ENCODE measurements at places on chromosomes 3 and 15.
A peak's percentile ranks its signal among the peaks of the same experiment; 100 is the strongest.

- no peak for DNase-seq
Observed at GRCh38 chr3:185251272-185251671, 2.6 kb downstream of the EHHADH start.

GRCh38 chr3:164658125-164658524 is 420.2 kb downstream of the SI start:
- DNase-seq, result no peak

GRCh38 chr3:190337301-190337700 is 15.1 kb upstream of the CLDN1 start:
- DNase-seq, result no peak

DNA sequence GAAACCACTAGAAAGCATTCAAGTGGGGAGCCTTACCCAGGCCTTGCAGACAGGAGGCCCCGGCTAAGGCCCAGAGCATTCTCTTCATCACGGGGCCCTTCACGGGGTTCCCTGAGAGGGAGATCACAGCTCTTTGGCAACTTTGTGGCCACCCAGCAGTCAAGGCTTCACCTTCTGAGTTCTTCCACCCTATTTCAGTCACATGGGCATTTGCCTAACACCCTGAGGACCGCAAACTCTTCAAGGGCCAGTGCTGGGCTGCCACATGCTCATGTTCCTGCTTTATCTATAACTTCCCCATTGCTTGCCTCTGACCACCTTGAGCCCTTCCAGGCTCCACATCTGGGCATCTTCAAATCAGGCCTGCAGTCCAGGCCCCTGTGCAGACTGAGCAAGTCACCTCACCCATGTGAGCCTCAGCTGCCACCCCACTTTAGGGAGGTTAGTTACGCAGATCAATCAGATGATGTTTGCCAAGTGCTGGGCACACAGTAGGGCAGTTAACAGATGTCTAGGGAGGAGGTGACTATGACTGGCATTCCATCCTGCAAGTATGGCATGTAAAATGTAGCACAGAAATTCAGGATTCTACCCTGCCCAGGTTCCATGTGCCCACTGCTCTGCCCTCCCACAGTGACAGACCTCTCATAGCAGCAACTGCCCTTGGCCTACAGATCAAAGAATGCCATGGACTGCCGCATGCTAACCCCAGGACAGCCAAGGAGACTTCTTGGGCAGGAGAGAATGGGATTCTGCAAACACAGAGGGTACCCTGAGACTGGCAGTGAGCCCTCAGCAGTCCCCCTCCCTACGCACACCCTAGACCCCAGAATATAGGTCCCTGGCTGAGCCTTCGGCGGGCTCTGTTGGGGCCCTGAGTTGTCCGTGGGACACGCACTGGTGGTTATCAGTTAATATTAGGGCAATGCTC is 37.6 kb upstream of the ZNF710 start:
- DNase-seq, result no peak

DNA sequence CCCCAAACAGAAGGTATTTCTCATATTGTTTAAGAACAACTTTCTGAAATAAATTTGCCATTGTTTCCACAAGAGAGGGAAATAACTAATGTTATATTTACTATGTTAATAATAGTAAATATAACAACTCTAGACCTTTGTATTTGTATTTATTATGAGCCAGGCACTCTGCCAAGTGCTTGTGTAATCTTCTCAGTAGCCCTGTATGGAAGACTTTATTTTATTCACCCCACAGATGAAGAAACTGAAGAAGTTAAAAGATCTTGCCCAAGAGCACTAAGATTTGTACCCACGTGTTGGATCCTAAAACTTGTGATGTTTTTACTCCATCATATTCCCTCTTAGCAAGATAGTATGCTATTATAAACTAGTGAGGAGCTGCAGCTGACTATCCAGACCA is 12.0 kb upstream of the GNB4 start:
- no peak for DNase-seq

GRCh38 chr3:36032180-36033047 is 347.9 kb upstream of the STAC start:
- DNase-seq, result no peak

DNA sequence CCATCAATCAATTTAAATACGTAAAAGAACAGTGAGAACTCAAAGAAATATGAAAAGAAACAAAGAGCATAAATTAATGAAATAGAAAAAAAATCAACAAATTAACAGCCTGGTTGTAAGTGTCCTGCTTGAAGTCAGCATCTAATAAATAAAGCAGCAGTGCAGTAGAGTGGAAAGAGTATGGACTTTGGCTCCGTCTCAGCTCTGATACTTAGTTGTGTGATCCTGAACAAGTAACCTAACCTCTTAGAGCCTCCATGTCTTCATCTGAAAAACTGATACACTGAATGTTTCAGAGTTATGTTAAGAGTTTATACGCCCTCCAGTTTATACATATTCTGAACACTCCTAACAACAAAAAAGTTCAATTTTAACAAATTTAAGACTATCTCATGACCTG is 44.6 kb downstream of the TFDP2 start:
- DNase-seq, result no peak

DNA sequence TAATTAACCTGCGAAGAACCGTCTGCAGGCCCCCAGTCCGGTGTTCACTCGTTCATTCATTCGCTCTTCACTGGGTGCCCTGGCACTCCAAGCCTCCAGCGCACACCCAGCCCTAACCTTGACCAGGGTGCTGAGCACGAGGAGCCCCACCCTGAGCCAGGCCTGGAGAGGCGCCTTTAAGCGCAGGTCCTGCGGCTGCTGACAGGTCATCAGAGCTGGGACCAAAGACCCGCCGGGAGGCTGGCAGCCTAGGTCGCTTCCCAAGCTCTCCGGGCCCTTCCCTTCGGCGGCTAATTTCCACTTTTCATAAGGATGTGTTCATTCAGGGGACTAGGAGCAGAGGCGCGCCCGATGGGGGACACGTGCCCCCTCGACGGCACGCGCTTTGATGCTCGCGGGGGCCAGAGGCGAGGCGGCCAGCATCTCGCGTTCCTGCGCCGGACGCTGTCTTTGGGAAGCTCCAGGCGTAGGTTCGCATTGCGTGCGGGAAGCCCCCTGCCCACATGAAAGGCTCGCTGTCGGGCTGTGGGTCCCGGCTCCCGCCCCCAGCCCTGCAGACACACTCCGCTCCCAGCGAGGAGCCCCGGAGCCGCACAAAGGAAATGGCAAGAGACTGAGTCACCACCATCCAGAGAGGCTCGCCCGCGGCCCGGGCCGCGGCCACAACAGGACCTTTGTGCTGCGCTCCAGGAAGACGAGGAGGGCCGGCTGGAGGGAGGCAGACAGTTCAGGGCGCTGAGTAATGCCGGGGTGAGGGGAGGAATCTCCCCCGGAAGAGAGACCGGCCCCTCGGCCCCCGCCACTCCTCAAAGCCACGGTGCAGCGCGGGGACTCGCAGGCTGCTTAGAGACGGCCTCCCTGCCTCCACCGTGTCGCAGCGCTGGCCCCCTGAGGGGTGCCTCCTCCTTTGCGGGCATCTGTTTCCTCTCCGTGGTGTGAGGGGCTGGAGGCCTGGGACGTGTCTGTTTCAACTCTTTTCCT is 266.4 kb upstream of the HES1 start:
- DNase-seq, result peak; percentile 91

DNA sequence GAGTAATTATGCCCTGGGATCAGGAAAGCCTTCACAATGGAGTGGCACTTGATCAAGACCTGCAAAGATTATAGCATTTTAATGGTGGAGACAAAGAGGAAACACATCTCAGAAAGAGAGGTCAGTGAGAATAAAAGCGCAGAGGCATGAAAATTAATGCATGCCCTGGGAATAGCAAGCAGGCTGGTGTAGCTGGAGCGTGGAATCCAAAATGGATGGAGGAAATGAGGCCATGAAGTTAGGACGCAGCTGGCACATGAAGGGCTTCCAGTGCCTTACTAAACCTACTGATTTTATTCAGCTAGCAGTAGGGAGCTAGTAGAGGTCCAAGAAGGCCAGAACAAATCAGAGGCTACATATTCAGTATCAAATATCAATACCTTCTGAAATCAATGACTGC is 38.1 kb downstream of the TMEM212 start:
- DNase-seq, result no peak

DNA sequence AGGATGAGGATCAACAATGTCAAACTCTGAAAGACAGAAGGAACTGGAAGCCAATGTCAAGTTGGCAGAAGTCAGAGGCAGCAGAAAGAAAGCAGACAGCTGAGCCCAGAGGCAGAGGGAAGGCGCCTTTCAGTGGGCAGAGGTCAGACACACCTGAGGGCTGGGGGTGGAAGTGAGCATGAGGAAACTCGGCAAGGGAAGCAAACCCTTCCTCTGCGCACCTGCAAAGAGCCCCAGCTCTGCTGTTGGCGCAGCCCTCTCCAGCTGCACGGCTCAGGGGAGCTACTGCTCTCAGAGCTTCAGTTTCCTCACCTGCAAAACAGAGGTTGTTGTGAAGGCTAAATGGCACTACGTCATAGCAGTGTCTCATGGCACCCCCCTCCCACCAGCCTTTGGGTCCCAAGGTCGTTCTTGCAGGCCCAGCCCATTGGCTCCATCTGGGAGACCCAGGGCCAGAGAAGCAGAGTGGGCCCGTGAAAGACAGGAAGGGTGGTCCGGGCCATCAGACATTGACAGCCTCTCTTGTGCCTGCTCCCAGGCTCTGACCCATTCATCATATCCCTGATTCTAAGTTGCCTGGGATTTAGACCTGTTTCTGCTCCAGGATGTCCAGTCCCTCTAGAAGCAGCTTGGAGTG is 53.3 kb upstream of the SLC6A11 start:
- no peak for DNase-seq

GRCh38 chr3:40057077-40057476 is 247.7 kb downstream of the MYRIP start:
- peak; percentile 59 for DNase-seq

DNA sequence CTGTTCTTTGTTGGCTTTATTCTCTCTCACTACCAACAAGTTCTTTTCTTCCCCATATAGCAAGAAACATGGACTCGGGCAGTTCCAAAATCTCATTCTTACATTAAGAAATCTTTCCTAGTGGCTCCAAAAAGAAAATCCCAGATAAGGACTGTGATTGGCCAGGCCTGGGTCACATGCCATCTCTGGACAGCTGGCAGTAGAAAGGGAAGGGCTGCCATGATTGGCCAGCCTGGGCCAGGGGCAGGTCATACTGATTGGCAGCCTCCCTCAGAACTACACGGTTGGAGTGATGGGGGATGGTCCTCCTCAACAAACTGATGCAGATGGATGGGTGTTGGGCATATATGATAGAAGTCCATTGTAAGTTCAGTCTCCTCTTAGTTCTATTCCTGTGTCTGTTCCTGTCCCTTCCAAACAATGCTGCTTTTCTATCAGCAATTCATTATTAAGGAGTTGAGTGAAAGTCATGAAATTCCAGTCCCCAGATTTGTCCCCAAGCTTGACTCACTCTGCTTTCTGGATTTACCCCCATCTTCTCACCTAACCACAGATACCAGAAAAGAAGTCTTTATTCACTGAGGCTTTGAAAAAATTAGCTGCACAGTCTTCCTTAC is 175.5 kb downstream of the ATG7 start:
- DNase-seq, result no peak

- no peak for DNase-seq
Observed at GRCh38 chr3:138569090-138569489, 25.0 kb downstream of the CEP70 start.

DNA sequence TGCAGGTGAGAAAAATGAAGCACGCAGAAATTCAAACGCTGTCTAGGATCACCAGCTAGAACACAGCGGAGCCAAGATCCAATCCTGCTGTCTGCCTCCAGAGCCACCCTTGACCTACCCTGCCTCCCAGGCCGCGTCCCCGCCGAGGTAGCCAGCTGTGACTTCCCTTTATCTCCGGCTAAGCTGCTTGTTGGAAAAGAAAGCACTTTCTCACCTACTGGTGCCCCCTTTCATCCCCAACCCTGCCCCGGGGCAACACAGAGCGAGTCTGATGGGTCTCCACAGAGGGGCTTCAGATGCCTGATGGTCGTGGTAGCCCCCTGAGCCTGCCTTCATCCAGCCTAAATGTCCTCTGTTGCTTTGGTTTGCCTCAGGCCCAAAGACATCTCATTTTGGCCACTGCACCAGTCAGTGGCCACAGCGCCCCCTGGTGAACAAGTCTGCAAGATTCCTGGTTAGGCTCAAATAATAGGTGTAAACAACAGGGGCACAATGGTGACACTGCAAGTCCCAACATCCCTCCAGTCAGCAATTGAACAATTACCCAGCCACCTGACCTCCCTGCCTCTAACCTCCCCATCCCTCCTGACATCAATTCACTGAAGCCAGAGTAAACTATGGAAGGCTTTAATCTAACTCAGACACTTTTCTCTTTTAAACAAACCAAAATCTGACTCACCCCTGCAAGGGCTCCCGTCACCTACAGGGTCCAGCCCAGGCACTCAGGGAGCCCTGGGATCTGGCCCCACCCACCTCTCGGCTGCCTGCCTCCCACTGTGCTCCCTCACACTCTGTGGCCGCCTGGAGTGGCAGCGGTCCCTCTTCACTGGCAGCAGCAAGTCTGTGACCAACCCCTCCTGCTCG is 27.3 kb upstream of the BCL2L10 start:
- DNase-seq, result peak; percentile 59

- DNase-seq, result no peak
Observed at GRCh38 chr3:37099469-37099868, 74.9 kb downstream of the LRRFIP2 start.

- peak; percentile 94 for DNase-seq
Observed at GRCh38 chr15:38069511-38070011, 135.1 kb downstream of the TMCO5A start.

DNA sequence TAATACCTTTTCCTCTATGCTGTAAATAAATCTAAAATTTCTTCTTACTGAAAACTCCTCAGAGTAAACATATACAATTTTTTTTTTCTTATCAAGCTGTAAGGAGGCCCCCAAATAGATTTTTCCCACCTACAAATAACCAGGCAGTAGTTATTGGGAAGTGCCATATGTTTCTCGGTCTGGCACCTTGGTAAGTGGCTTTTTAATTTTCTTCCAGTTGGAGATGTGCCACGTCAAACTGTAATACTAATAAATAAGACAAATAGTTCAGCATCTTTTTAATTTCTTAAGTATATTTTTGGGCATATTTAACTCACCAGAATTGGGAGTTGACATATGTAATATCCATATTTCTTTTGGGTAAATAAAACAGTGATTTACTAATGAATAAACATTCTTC is 346.3 kb downstream of the DIPK2A start:
- no peak for DNase-seq

GRCh38 chr15:28917791-28918140 is 32.0 kb downstream of the APBA2 start:
- no peak for DNase-seq

- peak; percentile 98 for DNase-seq
Observed at GRCh38 chr15:73982222-73982962, 9.7 kb downstream of the STOML1 start.

DNA sequence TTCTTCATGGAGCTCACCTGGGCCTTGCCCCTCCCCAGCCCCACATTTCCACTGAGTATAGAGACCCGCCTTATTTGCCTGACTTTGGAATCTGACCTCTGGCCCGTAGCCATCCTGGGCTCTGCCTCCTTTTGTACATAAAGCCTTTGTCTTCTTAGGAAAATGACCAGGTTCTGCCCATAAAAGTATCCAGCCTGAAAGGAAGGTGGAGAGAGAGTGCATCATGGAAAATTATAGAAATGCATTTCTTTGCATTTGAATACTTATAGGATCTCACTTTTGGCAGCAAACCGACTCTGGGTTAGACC is 3.6 kb upstream of the SH2D7 start:
- no peak for DNase-seq

All from foreskin fibroblast (primary cell).